Spinal cord (tissue), 10 donors: ENCODE measurements at places on chromosomes 2 and 18.

DNA sequence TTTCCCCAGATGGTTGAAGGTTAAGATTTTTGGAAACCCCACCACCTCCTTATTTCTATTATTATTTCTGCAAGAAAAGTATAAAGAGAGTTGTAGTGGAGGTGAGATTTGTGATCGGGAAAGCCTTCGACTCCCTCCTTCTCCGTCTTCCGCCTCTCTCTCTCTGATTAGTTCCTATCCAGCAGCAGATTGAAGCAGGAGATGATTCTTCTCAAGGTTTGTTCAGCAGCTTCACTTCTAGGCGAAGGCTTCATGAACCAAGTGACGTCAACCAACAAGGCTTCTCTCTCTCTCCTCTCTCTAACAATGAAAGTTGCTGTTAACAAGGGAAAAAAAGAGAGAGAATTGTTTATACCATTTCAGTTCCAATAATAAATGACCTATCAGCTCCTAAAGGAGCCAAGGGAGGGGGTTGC is at the start of gene BAZ2B:
TSS of gene BAZ2B (minus strand) at position 263 of the 416 bp plus-strand sequence. CDS start 137,829 bp downstream, outside the sequence.
- DNase-seq, result no peak

GRCh38 chr18:80023173-80023572 is 11.1 kb upstream of the RBFA start:
- DNase-seq, result no peak

GRCh38 chr2:130820279-130820861 is 16.3 kb upstream of the ARHGEF4 start:
- no peak for DNase-seq

- DNase-seq, result no peak
Observed at GRCh38 chr2:6159606-6160005, 467.4 kb downstream of the SOX11 start.

GRCh38 chr18:79944126-79944731 is 7.2 kb downstream of the SLC66A2 start:
- DNase-seq, result peak; percentile 60
